ENCODE measurements at places on chromosomes 5 and 9.

DNA sequence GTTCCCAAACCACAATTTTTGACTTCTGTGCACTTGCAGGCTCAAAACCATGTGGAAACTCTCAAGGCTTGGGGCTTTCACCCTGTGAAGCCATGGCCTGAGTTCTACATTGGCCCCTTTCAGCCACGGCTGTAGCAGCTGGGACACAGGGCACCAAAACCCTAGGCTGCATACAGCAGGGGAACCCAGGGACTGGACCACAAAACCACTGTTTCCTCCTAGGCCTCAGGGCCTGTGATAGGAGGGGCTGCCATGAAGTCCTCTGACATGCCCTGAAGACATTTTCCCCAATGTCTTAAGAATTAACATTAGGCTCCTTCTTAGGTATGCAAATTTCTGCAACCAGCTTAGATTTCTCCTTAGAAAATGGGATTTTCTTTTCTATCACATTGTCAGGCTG is 312.1 kb upstream of the TUSC1 start:
- no peak for ATAC-seq

DNA sequence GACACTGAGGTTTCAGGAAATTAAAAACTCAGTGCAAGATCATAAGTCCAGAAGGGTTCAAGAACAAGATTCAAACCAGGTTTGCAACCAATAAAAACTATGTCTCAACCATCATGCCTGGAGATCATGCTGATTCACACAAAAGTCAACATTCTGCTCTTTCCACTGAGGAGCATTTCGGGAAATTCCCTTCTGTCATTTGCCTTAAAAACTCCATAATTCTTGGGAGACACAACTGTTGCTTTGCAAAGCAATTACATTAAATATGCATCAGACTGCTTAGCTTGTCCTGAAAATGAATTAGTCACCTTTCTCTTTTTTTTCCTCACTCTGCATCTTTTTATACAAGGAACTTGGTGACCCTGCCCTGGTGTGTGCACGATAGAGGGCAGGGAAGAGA is 275.9 kb upstream of the ZNF462 start:
- no peak for ATAC-seq

- ATAC-seq = no peak
Measured at GRCh38 chr9:73074176-73074708, 77.4 kb upstream of the ANXA1 start.

GRCh38 chr9:69198521-69199220 is 24.6 kb downstream of the TJP2 start:
- no peak for ATAC-seq

- no peak for ATAC-seq
Measured at GRCh38 chr5:118043531-118043930, 944.8 kb downstream of the DTWD2 start.

DNA sequence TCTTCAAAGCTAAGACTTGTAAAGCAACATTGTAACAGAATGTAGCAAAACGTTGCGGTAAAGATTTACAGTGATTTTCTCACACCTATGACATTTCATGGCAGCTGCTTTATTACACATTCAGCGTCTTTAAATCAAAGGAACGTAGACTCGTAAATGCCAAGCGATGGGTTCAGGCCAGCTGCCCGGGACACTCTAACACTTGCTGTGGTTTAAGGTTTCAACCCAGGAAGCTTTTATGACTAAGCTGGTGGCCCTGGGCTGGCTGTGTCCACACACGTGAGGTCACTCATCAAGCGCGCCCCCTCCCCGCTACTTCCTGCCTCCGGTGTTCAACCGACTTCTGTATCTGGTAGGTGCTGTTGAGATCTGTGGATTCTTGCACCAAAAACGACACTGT is 2.5 kb downstream of the SLC6A18 start:
- ATAC-seq = no peak

GRCh38 chr5:159395202-159395601 is 64.9 kb upstream of the IL12B start:
- ATAC-seq = no peak

DNA sequence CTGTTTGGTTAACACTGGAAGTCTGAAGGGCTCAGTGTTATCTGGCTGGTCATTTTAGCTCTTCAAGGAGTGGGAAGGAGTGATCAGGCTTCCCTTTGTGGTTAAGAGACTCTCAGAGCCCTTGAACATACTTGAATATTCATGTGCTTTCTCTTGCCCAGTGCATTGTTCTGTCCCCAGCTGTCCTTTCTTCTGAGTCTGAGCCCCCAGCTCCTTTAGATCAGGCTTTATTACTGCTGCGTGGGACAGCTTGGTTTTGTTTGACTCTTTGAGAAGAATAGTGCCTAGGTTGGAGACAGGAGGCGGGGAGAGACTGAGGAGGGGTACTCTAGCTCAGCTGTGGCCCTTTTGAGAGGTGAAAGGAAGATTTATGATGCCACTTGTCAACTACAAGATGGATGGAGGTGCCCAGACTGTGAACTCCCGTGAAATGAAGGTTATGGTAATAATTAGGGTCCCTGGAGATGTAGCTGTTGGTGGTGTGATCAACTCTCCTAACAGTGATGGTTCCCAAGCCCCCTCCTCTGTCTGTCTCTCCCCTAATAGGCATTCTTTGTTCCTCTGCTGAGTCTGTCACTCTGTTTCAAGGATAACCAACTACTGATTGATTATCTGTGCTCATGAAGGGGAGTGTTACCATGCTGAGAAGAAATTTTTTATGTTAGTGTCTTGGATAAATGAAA is 83.1 kb upstream of the GLRA1 start:
- ATAC-seq = no peak

DNA sequence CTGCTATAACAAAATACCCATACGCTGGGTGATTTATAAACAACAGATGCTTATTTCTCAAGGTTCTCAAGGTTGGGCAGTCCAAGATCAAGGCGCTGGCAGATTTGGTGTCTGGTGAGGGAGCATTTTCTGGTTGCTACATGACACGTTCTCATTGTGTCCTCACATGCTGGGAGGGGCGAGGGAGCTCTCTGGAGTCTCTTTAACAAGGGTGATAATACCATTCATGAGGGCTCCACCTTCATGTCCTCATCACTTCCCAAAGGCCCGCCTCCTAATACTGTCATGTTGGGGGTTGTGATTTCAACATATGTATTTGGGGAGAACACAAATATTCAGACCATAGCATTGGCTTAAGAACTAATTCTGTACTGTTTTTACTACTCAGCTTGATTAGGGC is 4.6 kb downstream of the CFAP90 start:
- ATAC-seq = no peak

DNA sequence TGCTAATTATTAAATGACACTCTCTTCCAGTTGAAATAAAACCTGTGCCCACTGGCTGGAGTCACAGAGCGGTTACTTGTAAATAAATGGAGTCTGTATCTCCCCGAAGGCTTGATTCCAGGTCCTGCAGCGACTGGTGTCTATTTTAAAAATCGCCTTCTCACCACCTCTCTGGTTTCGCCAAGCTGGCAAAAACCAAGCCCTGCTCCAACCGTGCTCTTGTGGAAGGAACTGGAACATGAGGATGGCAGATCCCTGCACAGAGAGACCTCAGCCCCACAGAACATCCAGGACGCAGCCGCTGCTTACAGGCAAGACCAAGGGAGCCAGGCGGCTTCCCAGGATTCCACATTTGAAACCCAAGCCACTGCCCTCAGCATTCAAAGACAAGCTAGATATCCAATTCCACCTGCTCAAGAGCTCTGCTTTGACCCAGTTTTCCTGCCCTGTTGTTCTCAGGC is 15.0 kb downstream of the SEMA4D start:
- no peak for ATAC-seq

- ATAC-seq = peak; percentile 49
Measured at GRCh38 chr9:83708515-83709158, 879 bp upstream of the UBQLN1 start.

- no peak for ATAC-seq
Measured at GRCh38 chr5:80057921-80058320, 22.8 kb downstream of the THBS4 start.

- ATAC-seq = peak; percentile 83
Measured at GRCh38 chr5:91928754-91929521, 545.8 kb upstream of the ARRDC3 start.

- no peak for ATAC-seq
Measured at GRCh38 chr5:147985608-147986007, 78.2 kb upstream of the SPINK5 start.

DNA sequence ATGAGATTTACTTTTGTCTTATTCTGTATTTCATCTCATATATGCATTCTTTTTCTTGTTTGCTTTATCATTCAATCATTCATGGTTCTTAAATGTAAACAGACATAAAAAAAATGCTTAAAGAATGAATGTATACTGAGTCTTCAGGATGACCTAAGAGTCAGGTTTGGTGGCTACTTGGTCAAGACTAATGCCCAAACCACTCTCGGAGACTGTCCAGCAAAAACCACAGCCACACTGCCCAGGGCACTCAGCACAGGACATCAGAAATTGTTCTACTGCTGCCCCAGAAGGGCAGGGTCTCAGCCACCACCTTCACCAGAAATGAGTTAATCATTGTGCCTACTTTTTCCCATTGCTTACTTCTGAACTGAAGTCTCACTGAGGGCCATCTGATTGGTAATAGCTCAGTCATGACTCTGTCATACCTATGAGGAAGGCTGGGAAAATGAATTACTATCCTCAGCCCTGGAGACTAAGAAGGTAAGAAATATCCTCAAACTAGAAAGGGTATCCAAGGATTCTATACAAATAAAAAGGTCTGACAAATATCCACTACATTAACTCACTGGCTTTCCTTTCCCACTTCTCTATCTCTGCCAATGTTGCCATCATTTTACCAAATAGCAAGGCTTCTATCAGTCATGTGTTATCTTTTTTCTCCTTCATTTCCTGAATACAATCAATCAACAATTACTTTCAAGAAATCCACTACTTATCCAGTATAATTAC is 236.1 kb downstream of the CETN3 start:
- ATAC-seq = no peak

DNA sequence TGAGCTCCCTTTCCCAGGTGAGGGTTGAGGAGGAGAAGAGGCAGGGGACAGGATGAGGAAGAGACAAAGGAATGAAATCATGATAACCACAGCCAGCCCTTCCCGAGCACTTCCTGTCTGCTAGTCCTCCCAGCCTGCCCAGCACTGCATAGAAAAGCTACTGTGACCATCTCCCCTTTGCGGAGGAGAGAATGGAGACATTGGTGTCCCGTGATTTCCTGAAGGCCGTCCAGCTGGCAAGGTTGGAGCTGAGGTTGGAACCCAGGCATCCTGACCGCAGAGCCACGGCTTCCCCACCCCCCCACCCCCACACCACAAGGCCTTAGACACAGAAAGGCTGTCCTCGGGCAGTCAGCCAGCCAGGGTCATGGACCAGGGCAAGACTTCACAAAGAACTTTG is 131.1 kb upstream of the ICE1 start:
- no peak for ATAC-seq

DNA sequence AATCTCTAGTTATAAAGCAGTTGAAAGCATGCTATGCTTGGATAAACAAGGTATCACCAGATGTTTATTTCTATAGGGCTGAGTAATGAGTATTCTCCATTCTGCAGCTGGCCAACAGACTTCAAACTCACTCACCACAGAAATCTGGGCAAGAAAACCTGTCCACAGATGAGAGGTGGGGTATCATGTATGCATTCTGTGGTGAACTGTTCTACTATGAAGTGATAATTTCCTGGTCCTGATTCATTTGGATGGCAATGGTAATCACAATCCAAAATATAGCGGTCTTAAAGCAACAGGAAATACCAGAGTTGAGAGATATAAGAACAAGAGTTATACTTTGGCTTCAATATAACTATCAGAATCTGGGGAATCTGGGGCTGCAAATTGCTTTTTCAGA is 65.9 kb upstream of the EFNA5 start:
- ATAC-seq = no peak

DNA sequence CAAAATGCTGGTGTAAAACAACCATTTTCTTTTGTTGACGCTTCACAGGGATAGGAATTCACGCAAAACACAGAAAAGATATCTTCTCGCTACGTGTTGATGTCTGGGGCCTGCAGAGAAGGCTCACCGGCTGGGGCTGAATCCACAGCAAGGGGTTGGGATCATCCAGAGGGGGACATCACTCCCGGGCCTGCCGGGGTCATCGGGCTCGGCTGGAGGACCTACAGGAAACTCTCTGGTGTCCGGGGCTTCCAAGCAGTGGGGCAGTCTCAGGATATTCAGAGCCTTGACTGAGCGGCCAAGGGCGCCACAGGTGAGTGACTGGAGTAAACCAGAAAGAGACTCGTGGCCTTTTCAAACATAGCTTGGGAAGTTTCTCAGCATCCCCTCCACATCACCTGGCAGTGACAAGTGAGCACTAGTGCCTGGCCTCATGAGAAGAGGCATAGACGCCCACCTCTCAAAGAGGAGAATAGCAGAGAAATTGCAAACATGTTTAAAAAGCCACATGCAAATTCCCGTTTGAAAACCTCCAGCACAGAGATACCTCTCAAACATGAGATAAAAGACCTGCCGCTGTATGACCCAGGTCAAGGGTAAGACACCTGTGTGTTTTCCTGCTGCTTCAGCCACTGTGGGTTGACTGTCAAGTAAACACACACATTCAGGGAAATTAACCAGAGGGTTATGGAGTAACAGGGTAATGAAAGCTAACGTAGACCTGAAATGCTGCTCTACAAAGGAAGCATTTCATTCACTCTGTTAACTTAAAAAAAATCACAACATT is 50.8 kb upstream of the SIMC1 start:
- ATAC-seq = no peak

DNA sequence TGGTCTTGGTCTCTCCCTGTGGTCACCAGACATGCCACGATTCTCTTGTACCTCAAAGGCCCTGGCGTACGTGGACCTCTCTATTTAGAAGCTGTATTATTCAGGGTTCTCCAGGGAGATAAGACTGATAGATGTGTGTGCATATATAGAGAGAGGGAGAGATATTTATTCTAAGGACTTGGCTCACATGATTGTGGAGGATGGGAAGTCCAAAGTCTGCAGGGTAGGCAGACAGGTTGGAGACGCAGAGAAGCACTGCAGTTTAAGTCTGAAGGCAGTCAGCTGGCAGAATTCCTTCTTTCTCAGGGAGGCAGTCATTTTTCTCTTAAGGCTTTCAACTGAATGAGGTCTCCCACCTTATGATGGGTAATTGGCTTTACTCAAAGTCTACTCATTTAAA is 16.3 kb downstream of the C9orf57 start:
- no peak for ATAC-seq

DNA sequence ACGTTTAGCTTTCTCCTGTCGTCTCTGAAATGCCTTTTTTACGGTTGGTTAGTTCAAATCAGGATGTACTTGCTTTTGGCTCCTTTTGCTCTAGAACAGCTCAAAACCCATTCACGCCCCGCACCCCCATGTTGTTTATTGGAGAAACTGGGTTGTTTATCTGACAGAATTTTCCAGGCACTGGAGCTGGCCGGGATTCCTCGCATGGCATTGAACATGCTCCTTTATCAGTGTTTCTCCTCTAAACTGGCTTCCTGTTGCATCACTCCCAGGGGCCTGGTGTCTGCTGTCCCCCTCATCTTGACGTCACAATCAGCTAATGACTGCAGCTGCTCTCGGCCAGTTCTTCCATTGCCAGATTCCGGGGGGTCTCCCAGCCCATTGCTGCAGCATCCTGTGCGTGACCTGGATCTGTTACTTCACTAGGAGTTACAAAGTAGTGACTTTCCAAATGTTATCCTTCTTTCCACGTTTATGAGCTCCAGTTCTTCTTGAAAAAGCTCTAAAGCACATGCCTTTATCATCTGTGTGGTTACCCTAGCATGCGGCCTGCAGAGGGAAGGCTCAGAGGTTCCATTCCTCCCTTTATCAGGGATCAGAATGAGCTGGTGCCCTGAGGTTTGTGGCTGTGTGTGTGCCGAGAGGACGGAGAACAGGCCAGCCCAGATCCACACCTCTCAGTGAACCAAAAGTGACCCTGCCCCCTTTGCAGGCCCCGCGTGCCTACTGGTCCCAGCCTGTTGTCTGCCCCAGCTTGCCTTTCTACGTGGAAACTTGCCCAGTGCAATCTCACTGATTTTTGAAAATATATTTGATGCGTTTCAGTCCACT is 27.5 kb downstream of the FAM163B start:
- ATAC-seq = no peak

GRCh38 chr5:96280946-96281393 is 152.1 kb downstream of the PCSK1 start:
- peak; percentile 89 for ATAC-seq
